ENCODE measurements at places on chromosomes 12 and 14.

DNA sequence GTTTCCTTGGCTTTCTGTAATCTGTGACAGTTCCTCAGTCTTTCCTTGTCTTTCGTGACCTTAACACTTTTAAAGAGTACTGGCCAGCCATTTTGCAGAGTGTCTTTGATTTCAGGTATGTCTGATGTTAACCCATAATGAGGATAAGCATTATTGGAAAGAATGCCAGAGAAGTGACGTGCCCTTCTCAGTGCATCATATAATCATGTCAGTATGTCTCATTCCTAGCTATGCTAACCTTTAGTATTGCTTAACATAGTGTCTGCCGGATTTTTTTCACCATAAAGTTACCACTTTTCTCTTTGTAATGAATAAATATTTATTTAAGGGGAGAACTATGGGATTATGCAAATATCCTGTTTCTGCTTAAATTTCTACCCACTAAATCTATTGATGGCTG is 28.5 kb downstream of the RERG start:
- DNase-seq: no peak

DNA sequence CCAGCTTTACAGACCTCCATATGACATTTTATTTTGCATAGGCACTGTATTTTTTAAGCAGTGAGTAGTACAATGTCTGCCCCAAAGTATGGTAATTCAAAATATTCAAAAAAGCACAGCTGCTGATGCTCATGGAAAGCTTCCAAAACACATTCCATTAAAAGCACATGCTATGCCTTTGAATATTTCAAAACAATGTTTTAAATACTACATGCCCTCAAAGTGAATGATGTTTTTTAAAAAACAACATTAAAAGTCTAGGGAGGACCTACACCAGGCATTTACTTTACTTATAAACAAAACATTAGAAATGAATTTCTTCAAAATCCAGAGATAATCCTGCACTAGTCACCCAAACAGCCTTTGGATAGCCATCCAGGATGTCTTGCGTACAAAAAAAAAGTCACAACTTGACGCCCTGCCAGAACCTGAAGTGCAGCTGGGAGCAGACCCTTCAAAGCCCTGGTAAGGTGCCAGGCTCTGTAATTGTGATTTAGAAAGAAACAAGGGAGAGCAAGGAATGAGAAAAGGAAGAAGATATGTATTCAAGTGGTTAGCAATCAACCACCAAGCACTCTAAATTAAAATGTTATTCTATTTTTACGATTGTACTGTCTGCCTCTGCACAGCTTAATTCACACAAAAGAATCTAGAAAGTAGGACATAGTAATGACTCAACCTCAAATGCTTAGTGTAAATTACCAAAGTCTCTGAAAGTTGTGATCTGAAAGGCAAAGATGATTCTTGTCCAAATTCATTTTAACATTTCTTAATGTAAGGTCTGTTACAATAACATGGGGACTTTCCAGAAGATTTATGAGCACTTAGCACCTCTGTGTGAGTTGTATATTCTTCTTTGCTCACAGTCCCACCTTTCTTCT is 31.9 kb downstream of the CEP83 start:
- no peak for DNase-seq

DNA sequence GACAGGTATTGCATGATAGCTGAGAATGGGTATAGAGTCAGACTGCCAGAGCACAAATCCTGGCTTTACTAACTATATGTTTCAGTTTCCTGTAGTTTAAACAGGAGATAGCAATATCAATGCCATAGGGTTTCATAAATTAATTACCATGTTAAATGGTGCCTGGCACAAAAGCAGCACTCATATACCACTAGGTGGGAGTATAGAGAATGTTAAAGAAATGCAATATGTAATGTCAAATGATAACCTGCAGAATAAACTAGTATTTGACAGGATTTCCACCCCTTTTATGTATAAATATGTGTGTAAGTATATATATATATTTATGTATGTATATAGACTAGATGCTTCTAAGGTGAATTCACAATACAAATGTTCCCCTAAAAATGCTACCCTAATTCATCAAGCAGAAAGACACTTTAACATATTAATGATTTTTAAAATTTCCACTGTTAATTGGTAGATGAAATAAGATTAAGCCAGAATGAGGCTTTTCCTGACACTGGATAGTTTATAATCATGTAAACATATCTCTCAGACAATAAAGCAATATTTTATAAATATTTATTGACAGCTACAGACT is 8.6 kb downstream of the WDR89 start:
- DNase-seq: no peak

DNA sequence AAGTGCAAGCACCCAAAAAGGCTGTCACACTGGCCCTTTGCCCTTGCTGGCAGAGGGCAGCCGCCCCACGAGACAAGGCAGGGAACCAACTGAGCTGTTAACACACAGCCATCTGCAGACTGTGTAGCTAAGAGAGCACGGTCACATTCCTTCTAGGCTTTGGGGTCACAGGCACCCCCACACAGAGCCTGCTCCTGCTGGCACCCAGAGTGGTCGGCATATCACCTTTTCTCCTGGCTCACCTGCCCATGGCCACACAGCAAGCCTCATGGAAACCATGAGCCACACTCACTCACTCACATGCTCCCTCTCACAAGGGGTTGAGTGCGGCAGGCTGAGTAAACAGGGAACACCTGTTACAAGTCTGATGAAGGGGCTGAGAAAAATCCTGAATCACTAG is 214.5 kb downstream of the PCNX1 start:
- DNase-seq: no peak

DNA sequence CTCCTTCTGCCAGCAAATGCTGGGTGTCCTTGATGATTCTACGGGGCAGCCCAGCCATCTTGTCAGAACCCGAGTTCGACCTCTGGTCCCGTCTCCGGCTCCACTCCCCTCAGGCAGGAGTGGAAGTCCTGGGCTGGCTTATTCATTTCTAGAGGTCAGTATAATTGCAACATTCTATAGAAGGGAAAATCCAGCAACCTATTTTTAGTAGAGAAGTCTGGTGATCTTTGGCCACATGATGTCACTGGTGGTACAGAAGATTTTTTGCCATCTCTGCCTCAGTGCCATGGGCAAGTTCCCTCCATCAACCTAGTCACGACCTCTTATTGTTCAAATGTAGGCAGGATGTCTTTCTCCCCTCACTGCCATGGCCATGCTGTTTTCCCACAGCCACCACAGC is 22.4 kb downstream of the OR10G2 start:
- DNase-seq: no peak

GRCh38 chr14:103319422-103319821 is 14.6 kb upstream of the EIF5 start:
- no peak for DNase-seq

DNA sequence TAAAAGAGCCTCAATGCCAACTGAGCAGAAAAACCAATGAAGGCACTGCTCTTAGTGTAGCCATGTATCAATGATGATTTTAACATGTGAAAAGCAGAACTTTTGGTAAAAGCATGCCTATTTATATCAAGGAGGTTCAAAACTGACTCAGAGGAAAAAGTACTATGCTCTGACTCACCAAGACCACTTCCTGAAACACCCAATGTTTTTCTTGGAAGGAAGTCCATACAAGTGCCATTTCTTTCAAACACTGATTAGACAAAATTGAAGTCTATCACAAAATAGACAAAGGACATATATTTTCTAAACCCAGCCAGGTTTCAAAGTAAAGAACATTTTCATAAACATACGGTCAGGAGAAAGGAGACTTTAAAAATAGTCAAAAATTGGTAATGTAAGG is 88.6 kb downstream of the EPS8 start:
- DNase-seq: no peak

DNA sequence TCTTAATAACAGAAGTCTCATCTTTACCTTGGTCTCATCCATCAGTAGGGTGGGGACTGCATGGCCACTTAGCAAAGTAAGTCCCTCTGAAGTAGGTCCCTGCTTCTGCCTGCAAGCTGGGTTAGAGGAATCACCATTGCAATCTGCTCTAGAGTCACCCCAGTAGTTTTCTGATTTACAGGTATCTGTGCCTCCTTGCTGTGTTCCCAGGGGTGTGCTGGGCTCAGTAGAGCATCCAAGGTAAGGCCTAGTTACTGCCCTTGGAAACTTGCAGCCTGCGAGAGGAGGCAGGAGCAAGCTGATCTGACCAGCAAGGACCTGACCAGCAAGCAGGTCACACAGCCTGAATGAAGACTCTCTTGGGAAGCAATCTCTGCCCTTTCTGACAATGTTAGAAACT is 160.8 kb upstream of the GSC start:
- DNase-seq: no peak

DNA sequence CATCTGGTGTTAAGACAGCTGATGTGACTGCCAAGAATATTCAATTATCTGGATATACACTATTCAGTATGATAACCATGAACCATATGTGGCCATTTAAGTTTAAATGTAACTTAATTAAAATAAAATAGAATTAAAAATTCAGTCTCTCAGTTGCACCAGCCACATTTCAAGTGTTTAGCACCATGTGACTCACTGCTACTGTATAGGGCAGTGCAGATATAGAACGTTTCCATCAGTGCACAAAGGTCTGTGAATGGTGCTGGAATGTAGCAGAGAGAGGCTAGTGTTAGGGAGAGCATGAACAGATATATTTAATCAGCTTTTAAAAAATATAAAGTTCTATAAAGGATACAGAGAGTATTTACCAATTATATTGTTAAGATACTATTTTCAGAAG is 28.7 kb downstream of the ARID4A start:
- DNase-seq: no peak

GRCh38 chr14:76763096-76764041 is 2.1 kb downstream of the VASH1 start:
- DNase-seq: no peak

GRCh38 chr14:64636208-64636979 is 67.8 kb upstream of the PLEKHG3 start:
- peak; percentile 47 for DNase-seq

- DNase-seq: peak; percentile 55
Observed at GRCh38 chr14:21868442-21869046, 194.9 kb upstream of the OR4E1 start.

- no peak for DNase-seq
Observed at GRCh38 chr14:58598028-58598803, 39.5 kb upstream of the DACT1 start.

GRCh38 chr14:52042371-52043289 is 26.2 kb downstream of the NID2 start:
- DNase-seq: no peak

GRCh38 chr12:31570880-31571279 is 20.1 kb downstream of the DENND5B start:
- DNase-seq: no peak

GRCh38 chr14:99529899-99530298 is 48.7 kb downstream of the CCNK start:
- no peak for DNase-seq

GRCh38 chr12:6592087-6592486 is 15.1 kb downstream of the CHD4 start:
- DNase-seq: no peak

DNA sequence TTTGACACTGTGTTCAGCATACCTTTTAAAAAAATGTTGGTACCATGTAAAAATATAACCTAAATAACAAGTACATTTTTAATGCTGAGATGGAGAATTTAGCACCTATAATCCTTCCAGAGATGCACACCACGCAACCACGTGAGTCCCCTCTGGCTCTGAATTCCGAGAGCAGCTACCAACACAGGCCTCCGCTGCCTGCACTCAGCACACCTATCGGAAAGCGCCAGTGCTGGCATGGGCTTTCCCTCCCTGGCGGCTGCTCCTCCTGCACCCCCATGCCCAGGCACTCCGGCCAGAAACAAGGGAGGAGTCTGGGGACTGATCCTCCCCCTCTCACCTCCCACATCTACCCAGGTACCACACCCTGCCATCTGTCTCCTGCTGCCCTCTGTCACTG is 47.0 kb downstream of the ITPK1 start:
- no peak for DNase-seq

GRCh38 chr14:69710378-69710777 is 56.6 kb upstream of the SRSF5 start:
- DNase-seq: no peak

- no peak for DNase-seq
Observed at GRCh38 chr12:51409846-51410245, 14.8 kb upstream of the SLC4A8 start.

GRCh38 chr12:71107936-71108335 is 49.9 kb downstream of the TSPAN8 start:
- DNase-seq: no peak

DNA sequence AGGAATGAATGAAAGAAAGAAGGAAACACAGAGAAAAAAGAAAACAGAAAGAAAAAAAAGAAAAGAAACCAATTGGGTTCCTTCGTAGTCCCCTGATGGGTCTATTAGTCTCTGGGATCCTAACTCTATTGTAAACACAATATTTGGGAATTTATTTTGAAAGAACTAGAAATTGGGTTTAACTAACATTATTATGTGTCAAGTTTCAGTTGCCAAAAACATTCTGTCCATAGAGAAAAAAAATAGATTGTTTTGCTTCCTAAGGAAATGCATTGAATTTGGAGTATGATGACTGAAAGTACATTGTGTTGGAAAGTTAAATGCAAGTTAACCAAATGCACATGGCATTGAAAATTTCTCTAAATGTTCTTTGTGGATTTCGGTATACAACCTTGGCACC is 52.8 kb upstream of the PPP1R12A start:
- DNase-seq: no peak

DNA sequence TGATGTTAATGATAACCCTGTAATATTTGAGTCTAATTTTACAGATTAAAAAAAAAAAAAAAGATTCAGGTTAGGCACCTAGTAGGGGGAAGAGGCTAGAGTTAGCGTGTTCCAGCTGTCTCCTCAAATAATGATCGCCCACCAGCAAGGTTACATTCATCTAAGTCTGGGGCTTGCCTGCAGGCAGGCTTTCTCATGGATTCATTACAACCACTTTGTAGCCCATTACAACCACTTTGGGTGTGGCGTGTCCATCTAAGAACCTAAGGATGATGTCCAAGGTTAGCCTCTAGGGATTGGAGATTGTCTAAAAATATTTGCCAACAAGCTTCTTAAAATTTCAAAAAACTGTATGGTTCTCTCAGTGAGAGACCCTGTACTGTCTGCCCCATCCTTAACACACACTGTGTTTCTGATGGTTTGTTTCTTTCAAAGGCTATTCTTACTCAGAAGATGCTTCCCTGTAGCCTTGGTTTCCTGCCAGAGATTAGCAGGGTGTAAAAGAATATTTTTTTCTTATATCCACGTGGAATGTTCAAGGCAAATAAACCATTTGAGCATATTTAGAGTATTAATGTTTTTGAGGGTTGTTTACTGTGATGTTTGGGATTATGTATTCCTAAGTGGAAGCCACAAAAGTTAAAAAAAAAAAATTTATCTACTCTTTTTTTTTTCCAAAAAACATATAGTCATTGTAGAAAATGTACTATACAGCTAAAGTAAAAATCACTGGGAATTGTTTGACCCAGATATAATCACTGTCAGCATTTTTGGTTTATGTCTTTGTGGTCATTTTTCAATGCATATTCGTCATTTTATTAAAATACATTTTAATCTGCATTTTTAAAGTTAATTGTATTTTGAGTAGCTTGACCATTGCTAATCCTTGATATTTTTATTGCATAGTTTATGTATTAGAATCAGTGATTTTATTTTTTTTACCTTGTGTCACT is 1.7 kb downstream of the DYNC1H1 start:
- DNase-seq: no peak

GRCh38 chr14:55102141-55102621 is 26.9 kb upstream of the LGALS3 start:
- DNase-seq: no peak

GRCh38 chr12:65593239-65593701 is 231.0 kb upstream of the HMGA2 start:
- DNase-seq: no peak

- DNase-seq: no peak
Observed at GRCh38 chr12:54629925-54630324, 4.8 kb downstream of the LACRT start.

- no peak for DNase-seq
Observed at GRCh38 chr14:64337888-64338615, 43.9 kb upstream of the ESR2 start.

GRCh38 chr12:64105026-64105425 is 117.1 kb downstream of the KICS2 start:
- DNase-seq: no peak
